ENCODE measurements at places on chromosomes 7 and 10.
A peak's percentile ranks its signal among the peaks of the same experiment; 100 is the strongest.

DNA sequence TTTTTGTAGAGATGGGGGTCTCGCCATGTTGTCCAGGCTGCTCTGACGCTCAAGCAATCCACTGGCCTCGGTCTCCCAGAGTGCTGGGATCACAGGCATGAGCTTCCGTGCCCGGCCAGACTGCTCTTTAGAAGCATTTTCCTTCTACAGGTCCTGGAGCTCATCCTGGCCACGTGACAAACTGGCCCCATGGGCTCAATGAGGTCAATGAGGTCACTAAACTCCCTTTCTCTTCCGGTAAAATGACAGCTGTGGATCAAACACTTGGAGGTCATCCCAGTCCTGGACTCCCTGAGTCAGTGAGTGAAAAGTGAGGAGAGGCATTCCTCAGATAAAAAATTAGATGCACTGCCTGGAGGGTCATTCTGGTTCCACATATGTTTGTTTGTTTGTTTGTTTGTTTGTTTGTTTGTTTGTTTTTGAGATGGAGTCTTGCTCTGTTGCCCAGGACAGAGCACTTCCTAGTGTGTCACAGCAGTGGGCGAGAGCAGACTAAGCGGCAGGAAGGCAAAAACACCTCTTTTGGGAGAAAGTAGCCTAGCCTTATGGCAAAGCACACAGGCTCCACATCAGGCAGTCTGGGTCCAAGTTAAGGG is 134.9 kb downstream of the TNS3 start:
- DNase-seq: no peak

DNA sequence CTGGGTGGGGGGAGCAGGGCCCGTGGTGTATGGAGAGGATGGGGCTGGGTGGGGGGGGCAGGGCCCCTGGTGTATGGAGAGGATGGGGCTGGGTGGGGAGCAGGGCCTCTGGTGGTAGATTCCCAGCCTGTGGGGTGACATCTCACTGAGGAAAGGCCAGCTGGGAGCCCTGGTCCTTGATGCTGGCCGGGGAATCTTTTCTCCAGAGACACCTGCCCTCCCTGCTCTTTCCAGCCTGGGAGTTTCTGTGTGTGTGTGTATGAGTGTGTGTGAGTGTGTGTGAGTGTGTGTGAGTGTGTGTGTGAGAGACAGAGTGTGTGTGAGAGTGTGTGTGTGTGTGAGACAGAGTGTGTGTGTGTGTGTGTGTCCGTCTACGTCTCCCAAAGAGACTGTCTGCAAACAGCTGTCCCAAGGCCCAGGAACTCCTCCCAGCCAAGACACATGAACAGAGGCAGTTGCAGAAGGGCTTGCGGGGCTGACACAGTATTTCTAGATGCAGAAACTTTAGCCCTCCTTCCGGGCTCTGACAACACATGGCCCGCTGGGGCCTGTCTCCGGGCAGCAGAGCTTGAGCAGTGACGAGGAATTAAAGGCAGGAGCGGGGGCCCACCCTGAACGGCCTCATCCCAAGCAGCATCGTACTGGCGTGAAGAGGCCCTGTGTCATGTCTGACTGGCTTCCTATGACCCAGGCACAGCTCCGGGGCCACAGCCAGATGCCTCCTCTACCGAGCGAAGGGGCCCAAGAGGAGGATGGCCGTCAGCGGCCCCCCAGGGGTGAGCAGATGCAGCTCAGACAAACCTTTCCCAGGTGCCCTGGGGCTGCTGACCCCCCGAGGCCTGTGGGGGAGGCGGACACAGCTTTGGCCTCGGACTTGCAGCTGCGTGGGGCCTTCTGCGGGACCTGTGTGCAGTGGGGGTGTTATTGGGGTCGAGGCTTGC is 24.3 kb downstream of the FAM20C start:
- DNase-seq: no peak

DNA sequence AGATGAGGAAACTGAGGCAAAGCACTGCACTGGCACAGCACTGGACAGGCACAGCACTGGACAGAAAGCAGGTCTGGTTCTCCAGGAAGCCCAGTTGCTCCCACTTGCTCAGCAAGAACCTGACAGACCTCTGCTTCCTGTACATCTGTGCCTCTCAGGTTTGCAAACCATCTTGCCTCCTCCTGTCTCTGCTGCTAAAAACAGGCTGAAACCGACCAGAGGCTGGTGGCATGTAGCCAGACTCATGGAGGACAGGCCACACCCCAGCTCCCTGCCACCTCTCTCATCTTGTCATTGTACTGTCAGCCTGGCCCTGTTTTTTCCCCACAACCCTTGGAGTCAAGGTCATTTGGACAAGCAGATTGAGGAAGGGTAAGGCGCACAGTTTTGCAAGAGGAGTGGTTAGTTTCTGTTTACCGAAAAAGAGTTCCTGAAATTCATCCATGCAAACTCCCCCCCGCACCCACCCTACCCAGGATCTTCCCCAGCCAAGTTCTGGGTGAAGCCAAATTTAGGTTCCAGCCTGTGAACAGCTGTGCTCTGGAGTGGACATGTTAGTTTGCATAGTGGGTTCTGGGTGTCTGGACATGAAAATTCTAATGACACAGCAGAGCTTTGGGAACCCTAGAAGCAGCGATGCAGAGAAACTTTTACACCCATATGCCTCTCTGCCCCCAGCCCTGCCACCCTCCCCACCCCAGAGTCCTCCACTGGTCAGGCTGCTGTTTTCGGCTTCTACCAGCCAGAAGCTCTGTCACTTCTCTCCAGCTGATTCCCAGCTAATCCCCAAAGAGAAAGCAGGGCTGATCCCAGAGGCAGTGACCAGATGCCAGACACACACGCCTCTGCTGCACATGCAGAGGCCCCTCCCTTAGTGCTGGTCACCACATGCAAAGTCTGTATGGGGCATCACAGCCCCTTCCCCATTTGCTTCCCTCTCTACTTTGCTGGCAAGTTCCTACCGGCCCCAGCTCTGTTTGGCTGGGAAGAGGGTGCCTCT is 8.5 kb upstream of the C10orf105 start:
- peak; percentile 76 for DNase-seq

DNA sequence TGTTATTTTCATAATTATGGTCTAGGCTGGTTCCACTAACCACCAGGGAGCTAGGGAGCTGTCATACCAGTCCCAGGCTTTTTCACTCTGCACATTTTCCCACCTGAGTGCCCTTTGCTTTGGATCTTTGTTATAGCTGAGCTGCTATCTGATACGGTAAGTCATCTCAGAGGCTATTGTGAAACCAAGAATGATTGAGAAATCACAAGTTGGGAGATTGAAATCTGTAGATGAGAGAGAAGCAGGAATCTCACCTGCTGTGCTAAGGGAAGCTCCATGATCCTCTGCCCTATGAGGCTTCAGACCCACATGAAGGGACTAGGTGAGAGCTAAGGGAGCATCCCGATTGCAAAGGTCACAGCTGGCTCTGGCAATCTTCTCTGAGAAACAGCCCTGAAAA is 307.8 kb downstream of the REEP3 start:
- no peak for DNase-seq

DNA sequence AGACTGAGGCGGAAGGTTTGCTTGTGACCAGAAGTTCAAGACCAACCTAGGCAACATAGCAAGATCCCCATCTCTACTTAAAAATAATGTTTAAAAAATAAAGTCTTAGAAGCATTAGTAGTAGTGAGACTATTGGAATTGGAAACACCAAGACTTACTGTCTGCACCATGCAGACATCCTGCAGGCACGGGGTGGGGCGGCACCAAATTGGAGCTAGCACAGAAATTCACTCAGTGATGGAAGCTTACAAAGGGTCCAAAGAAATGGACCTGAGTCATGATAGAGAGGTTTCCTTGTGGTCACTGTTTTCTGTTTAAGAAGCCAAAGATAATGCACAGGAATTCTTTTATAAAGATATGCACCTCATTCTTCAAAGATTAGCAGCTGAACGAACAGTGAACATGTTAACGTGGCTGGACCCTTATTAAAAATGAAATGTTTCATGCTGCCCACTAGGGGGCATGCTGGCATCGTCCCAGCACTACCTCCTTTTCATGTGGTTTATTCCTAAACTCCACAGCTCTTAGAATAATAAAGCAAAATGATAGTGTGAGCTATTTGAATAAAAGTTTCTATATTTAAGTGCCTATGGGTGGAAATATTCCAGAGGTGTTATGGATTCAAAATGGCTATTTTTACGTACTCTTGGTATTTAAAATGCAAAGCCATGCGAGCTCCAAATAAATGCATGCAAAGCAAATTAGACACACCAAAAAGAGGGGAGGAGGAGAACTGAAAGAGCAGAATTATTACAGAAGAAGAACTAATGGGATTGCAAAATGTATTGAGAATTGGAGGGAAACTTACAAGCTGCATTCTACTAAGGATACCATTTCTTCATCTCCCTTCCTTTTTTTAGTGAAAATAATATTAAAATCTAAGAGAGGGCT is 28.6 kb downstream of the PDSS1 start:
- DNase-seq: peak; percentile 57

DNA sequence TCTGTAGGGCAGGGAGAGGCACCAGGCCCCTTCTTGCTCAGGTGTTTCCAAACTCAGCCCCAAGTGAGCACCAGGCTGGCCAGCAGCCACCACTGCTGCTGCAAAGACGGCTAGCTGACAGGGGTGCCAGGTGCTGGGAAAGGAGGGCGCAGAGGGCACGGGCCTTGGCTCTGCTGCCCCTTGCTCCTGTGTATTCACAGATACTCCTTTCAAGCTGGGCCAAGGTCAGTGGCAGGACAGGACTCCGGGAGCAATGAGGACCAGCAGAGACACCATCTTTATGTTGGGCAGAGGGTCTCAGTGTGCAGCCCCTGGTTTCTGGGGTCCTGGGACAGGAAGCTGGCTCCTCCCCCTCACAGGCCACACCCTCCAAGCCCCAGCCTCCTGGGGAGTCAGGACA is 110.1 kb downstream of the SMURF1 start:
- DNase-seq: no peak

DNA sequence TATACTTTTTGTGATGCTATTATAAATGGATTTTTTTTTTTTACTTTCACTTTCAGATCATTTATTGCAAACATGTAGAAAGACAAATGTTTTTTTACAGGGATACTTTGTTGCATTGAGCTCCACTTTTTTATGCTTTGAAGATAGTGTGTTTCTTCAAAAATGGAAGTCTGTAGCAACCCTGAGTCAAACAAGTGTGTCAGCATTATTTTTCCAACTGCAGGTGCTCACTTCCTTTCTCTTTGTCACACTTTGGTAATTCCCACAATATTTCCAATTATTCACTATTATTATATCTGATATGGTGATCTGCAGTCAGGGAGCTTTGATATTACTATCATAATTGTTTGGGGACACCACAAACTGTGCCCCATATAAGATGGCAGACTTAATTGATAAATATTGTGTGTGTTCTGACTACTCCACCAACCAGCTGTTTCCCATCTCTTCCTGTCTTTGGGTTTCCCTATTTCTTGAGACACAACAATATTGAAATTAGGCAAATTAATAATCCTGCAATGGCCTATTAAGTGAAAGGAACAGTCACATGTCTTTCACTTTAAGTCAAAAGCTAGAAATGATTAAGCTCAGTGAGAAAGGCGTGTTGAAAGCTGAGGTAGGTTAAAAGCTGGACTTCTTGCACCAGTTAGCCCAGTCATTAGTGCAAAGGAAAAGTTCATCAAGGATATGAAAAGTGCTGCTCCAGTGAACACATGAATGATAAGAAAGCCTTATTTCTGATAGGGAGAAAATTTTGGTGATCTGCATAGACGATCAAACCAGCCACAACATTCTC is 231.3 kb upstream of the SH2B2 start:
- no peak for DNase-seq

- no peak for DNase-seq
These were observed 18.9 kb upstream of the NRBF2 start for GRCh38 chr10:63114031-63114814.

GRCh38 chr7:113093561-113093960 is 6.9 kb upstream of the GPR85 start:
- no peak for DNase-seq

Measured in CD4-positive, alpha-beta T cell treated with Interleukin-2 at 100 ng/mL for 4 hours (primary cell).